Effector memory CD8-positive, alpha-beta T cell (primary cell): ENCODE measurements at places on chromosomes 1 and 21.

DNA sequence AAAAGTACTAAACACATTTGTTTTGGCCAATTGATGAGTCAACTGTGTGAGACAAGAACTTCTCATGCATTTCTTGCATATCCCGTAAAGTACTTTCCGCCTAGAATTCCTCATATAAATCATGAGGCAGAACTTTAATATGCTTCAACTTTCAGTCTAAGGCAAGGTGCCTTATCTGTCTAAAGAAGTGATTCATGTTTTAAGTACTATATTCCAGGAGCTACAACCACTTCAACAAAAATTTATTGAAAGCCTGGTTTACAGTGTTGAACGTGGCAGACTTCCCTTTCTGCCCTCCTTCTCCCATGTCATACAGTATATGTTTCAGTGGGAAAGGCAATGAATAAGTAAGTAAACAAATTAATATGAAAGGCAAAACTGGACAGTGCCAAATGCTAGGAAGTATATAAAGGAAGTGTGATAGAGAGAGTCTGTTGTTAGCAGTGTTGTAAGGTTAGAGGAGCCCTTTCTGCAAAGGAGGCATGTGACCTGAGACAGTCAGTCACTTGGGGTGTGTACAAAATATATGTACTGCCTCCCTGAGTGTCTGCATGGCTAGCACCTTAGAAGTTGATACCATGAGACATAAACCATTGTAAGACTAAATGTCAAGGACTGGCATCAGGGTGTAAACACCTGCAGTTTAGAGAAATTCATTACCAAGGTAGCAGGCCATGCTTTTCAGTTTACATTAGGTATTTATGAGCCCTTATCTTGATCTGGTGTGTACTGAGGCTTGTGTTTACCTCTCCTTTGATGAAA is 362.2 kb downstream of the SRGAP2C start:
- H3K27ac ChIP-seq, result no peak overlapping the region
- no peaks in the 10 kb centered on the region for H3K27me3 ChIP-seq
- no peak overlapping the region for H3K4me3 ChIP-seq
- H3K36me3 ChIP-seq, result no peaks in the 10 kb centered on the region
- no peak for DNase-seq

DNA sequence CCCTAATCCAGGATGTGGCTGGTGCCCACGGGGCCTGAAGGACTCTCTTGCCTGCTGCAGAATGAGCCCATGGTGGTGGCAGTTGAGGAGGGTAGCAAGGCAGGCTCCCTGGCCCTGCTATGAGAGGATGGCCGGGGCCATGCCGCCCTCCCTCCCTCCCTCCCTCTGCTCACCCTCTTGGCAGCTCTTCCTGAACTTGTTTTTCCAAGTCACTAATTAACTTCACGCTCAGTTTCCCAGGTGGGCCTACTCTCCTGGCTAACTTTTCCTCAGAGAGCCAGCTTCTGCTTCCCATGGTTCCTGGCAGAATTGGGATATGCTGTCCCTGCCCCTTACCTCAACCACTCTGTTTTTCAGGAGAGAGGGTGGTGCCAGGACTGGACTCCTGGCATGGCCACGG is 10.2 kb downstream of the KCNC4 start:
- H3K27ac ChIP-seq, result no peak overlapping the region
- H3K4me3 ChIP-seq, result no peak overlapping the region
- no peaks in the 10 kb centered on the region for H3K27me3 ChIP-seq
- H3K36me3 ChIP-seq, result peaks cover 6% of the 10 kb centered on the region
- H3K4me1 ChIP-seq, result peaks cover 3% of the 10 kb centered on the region

- H3K4me1 ChIP-seq, result peaks cover 8% of the 10 kb centered on the region
- H3K27me3 ChIP-seq, result peaks cover 6% of the 10 kb centered on the region
- H3K4me3 ChIP-seq, result no peak overlapping the region
- DNase-seq, result no peak
- H3K27ac ChIP-seq, result no peak overlapping the region
Observed at GRCh38 chr1:62276791-62277190, 42.4 kb downstream of the KANK4 start.

DNA sequence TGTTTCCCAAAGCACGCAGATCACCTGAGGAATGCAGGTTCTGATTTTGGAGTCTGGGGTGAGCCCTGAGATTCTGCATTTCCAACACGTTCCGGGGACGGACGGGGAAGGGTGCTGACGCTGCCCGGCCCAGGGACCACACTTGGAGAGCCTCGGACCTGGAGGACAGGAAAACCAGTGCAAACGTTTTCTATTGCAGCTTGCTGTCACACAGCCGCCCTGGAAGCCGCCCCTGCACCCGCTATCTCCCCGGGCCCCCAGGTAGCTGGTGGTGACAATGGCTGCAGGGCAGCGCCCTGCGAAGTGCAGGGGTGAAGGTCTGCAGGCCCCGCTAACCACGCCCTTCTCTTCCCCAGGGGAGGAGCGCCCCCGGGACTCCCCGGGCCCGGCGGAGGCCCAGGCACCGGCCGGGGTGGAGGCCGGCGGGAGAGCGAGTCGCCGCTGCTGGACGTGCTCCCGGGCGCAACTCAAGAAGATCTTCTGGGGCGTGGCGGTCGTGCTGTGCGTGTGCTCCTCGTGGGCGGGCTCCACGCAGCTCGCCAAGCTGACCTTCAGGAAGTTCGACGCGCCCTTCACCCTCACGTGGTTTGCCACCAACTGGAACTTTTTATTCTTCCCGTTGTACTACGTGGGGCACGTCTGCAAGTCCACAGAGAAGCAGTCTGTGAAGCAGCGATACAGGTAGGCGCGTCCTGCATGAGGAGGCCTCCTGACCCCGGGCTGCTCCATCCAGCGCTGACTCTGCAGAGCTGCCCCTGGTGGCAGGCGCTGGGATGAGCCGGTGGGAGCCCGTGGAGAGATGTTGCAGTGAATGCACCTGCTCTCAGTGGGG is 142.0 kb upstream of the COA6 start:
- H3K27ac ChIP-seq, result peak overlapping the region; percentile 56
- no peak for DNase-seq
- H3K4me1 ChIP-seq, result peaks cover 19% of the 10 kb centered on the region
- peaks cover 2% of the 10 kb centered on the region for H3K36me3 ChIP-seq
- H3K27me3 ChIP-seq, result peaks cover 60% of the 10 kb centered on the region

DNA sequence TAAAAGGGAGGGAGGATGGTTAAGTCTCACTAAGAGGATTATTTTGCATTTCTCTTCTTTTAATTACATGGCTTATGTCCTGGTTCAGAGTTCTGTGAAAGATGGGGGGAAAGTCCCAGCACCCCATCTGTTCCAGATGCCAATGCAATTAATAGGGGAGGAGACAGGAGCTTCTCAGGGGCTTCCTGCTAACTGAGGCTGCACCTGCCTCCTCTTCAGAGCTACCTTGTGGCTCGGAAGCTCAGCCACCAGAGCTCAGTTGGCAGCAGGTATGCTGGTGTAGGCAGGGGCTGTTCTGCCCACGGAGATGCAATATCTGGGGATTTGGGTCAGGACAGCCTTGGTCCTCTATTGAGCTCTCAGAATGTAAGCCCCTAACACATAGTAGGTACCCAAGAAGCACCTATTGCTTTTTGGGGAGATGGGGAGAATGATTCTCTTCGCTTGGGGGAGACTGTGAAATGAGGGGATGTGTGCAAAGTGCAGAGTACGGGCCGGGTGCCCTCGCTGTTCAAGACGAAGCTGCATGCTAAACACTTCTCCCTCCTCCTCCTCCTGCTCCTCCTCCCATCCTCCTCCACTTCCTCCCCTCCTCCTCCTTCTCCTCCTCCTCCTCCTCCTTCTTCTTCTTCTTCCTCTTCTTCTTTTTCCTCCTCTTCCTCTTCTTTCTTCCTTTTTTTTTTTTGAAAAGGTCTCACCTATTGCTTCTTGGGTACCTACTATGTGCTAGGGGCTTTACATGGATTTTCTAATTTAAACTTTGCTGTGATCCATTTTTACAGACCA is 279.0 kb downstream of the PTPRU start:
- H3K36me3 ChIP-seq, result no peaks in the 10 kb centered on the region
- no peak overlapping the region for H3K27ac ChIP-seq
- H3K27me3 ChIP-seq, result peaks cover 26% of the 10 kb centered on the region

GRCh38 chr1:31397360-31398095 is 15.5 kb upstream of the SERINC2 start:
- no peak for DNase-seq
- H3K27me3 ChIP-seq, result peaks cover 16% of the 10 kb centered on the region
- H3K4me3 ChIP-seq, result no peak overlapping the region
- no peak overlapping the region for H3K27ac ChIP-seq
- H3K36me3 ChIP-seq, result no peaks in the 10 kb centered on the region
- peaks cover 12% of the 10 kb centered on the region for H3K4me1 ChIP-seq

GRCh38 chr21:26224366-26224765 is 53.8 kb upstream of the APP start:
- H3K4me1 ChIP-seq, result no peaks in the 10 kb centered on the region
- H3K36me3 ChIP-seq, result no peaks in the 10 kb centered on the region
- DNase-seq, result no peak
- H3K4me3 ChIP-seq, result no peak overlapping the region

- H3K4me1 ChIP-seq, result no peaks in the 10 kb centered on the region
- H3K27me3 ChIP-seq, result no peaks in the 10 kb centered on the region
- H3K36me3 ChIP-seq, result peaks cover 6% of the 10 kb centered on the region
- DNase-seq, result no peak
Observed at GRCh38 chr1:53266038-53266437, 27.7 kb upstream of the MAGOH start.

DNA sequence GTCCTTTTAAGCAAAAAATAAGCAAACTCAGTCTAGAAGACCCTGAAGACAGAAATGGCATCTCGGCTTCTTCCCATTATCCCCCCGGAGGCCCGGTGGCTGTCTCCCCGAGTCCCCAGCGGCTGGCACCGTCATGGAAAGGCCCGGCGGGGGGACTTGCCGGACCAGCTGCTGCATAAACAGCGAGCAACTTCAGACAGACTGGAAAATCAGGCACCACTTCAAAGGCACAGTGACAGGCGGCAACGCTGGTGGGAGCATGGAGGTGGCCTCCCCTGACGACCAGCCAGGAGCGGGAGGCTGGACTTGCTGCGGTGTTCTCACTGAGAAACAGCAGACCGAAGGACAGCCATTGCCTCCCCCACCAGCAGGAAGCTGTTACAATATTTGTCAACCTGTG is 18.4 kb upstream of the C1QA start:
- no peak for DNase-seq
- peaks cover 6% of the 10 kb centered on the region for H3K4me1 ChIP-seq
- no peak overlapping the region for H3K27ac ChIP-seq
- no peaks in the 10 kb centered on the region for H3K36me3 ChIP-seq
- H3K27me3 ChIP-seq, result peaks cover 93% of the 10 kb centered on the region

- H3K27ac ChIP-seq, result peak overlapping the region; percentile 94
- no peaks in the 10 kb centered on the region for H3K27me3 ChIP-seq
- H3K36me3 ChIP-seq, result peaks cover 19% of the 10 kb centered on the region
- peak overlapping the region; percentile 76 for H3K4me3 ChIP-seq
Observed at GRCh38 chr1:64915381-64916274, 50.7 kb downstream of the JAK1 start.

GRCh38 chr1:55249646-55250398 is 34.7 kb upstream of the USP24 start:
- H3K4me1 ChIP-seq, result no peaks in the 10 kb centered on the region
- DNase-seq, result no peak
- no peak overlapping the region for H3K4me3 ChIP-seq
- H3K27me3 ChIP-seq, result no peaks in the 10 kb centered on the region

DNA sequence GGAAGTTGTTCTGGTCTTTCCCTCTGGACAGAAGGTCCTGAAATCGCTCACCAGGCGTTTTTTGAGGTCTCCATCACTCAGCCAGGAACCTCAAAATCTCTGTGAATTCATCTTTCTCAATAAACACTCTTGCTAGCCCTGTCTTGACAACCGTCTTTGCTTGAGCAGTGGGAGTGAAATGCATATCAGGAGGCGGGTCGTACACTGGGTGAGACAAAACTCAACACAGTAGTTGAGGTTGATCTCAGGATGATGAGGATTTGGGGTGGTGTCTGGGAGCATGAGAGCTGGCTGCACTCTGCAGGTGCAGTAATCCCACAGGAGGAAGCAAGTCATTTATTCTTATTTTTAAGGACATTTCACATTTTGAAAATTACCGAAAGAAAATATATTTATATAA is 1.9 kb downstream of the GPR25 start:
- H3K27me3 ChIP-seq, result peaks cover 17% of the 10 kb centered on the region
- H3K36me3 ChIP-seq, result no peaks in the 10 kb centered on the region
- no peak for DNase-seq
- H3K4me1 ChIP-seq, result peaks cover 47% of the 10 kb centered on the region
- no peak overlapping the region for H3K27ac ChIP-seq
- peak overlapping the region; percentile 71 for H3K4me3 ChIP-seq

GRCh38 chr1:192751260-192751659 is 57.6 kb upstream of the RGS2 start:
- DNase-seq, result no peak
- no peak overlapping the region for H3K4me3 ChIP-seq
- no peaks in the 10 kb centered on the region for H3K27me3 ChIP-seq
- H3K36me3 ChIP-seq, result no peaks in the 10 kb centered on the region

- H3K36me3 ChIP-seq, result no peaks in the 10 kb centered on the region
- H3K27ac ChIP-seq, result no peak overlapping the region
- peak; percentile 34 for DNase-seq
- H3K27me3 ChIP-seq, result peaks cover 8% of the 10 kb centered on the region
- peaks cover 2% of the 10 kb centered on the region for H3K4me1 ChIP-seq
Observed at GRCh38 chr1:17059391-17060305, 5.8 kb upstream of the SDHB start.

DNA sequence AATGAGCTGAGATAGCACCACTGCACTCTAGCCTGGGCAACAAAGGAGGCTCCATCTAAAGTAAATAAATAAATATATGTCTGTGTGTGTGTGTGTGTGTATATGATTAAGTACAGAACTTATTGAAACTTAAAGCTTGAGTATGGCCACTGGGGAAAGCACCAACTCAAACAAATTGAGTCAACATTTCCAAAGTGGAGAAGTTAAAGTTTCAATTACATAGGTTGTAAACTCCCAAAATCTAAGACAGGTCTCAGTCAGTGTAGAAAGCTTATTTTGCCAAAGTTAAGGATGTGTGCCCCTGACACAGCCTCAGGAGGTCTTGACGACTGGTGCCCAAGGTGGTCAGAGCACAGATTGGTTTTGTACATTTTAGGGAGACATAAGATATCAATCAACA is 458.9 kb upstream of the RGS18 start:
- H3K36me3 ChIP-seq, result peaks cover under 1% of the 10 kb centered on the region
- no peak overlapping the region for H3K4me3 ChIP-seq
- H3K27ac ChIP-seq, result no peak overlapping the region
- H3K27me3 ChIP-seq, result no peaks in the 10 kb centered on the region

DNA sequence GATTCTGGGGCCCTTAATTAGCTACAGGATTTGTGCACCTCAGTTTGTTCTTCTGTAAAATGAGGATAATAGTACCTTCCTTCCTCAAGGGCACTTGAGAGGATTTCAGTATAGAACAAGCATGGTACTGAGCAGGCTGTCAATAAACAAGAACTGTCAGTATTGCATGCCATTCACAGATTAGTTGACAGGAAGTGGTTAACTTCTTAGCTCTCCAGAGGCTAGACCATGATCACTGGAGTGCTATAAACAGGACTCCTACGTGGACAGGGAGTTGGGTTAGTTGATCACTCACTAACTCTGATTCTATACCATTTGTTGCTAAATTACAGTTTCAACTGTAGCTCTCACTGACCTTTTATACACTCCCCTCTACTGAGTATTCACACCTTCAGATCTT is 126.2 kb upstream of the DAB1 start:
- no peaks in the 10 kb centered on the region for H3K4me1 ChIP-seq
- H3K27ac ChIP-seq, result no peak overlapping the region
- H3K36me3 ChIP-seq, result no peaks in the 10 kb centered on the region
- DNase-seq, result no peak
- no peak overlapping the region for H3K4me3 ChIP-seq
